ENCODE measurements at places on chromosomes 1 and 21. TPM values are rescaled to one million over a fixed set of nuclear protein-coding genes. Genes with fewer than 3 reads are reported as not detected.

MYCL gene
- polyA plus RNA-seq = 1.5 TPM

DNA sequence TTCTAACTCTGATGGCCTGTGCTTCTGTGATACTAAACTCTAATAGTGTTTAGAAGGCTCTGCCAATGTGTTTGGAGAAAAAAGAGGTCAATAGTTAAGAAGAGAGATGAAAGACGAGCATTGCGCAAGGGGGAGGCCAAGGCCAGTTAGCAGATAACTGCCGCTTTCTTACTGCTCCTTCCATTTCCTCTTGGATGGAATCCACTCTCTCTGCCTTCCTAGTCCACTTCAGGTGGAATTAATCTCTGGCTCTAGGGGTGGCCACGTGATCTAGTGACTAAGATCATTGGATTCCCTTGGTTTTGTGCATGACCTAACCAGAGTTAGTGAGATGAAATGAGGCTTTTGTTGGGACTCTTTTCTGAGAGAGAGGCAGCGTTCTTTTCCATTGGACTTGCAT lies 148.3 kb downstream of the ACTL8 start:
- no peak for DNase-seq
- H3K27me3 ChIP-seq = no peaks in the 10 kb centered on the region
- no peak overlapping the region for H3K4me3 ChIP-seq
- no peaks in the 10 kb centered on the region for H3K36me3 ChIP-seq

GRCh38 chr21:41953249-41953830 lies 478 bp downstream of the C2CD2 start:
- H3K27ac ChIP-seq = peak overlapping the region; percentile 64
- DNase-seq = no peak
- no peaks in the 10 kb centered on the region for H3K27me3 ChIP-seq
- peak overlapping the region; percentile 74 for H3K4me3 ChIP-seq
- H3K4me1 ChIP-seq = peaks cover 36% of the 10 kb centered on the region

GRCh38 chr1:225995919-225996864 lies 3.0 kb downstream of the SDE2 start:
- H3K36me3 ChIP-seq = peaks cover 7% of the 10 kb centered on the region
- peaks cover 33% of the 10 kb centered on the region for H3K4me1 ChIP-seq
- no peak for DNase-seq
- peak overlapping the region; percentile 51 for H3K27ac ChIP-seq
- H3K27me3 ChIP-seq = no peaks in the 10 kb centered on the region

DNA sequence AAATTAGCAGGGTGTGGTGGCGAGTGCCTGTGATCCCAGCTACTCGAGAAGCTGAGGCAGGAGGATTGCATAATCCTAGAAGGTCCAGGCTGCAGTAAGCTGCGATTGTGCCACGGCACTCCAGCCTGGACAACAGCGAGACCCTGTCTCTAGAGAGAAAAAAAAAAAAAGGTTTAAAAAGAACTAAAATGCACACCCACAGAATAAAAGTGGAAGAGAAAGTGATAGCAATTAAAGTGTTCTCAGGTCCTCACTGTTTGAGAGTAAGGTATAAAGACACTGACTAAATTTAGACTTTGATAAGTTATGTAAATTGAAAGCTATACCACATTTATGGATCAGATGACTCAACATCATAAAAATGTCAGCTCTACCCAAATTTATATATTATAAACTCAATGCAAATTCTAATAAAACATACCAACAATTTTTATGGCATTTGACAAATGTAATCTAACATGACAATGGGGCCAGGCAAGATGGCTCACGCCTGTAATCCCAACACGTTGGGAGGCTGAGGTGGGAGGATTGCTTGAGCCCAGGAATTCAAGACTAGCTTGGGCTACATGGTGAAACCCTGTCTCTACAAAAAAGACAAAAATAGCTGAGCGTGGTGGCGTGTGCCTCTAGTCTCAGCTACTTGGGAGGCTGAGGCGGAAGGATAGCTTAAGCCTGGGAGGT lies 11.8 kb downstream of the ZBTB17 start:
- H3K27me3 ChIP-seq = no peaks in the 10 kb centered on the region
- DNase-seq = no peak
- H3K36me3 ChIP-seq = peaks cover 5% of the 10 kb centered on the region
- peaks cover 16% of the 10 kb centered on the region for H3K4me1 ChIP-seq

GATAD2B gene
- polyA plus RNA-seq = 8.5 TPM

GRCh38 chr1:177571076-177571475 lies 398.8 kb downstream of the SEC16B start:
- H3K4me1 ChIP-seq = no peaks in the 10 kb centered on the region
- no peaks in the 10 kb centered on the region for H3K36me3 ChIP-seq
- DNase-seq = no peak
- no peaks in the 10 kb centered on the region for H3K27me3 ChIP-seq
- H3K4me3 ChIP-seq = no peak overlapping the region
- no peak overlapping the region for H3K27ac ChIP-seq

GRCh38 chr21:46661211-46661625 lies 25.7 kb downstream of the PRMT2 start:
- H3K4me1 ChIP-seq = no peaks in the 10 kb centered on the region
- no peak overlapping the region for H3K4me3 ChIP-seq
- H3K27ac ChIP-seq = no peak overlapping the region
- peak; percentile 32 for DNase-seq

DNA sequence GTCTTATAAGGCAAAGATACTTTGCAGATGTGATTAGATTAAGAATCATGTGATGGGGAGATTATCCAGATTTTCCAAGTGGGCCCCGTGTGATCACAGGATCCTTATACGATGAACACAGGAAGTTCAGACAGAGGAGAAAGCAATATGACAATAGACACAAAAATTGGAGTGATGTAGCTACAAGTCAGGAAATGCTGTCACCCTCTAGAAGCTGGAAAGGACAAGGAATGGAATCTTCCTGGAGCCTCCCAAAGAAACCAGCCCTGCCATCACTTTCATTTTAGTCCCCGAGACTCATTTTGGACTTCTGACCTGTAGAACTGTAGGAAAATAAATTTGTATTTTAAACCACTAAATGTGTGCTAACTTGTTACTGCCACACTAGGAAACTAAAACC lies 61.9 kb upstream of the C1orf21 start:
- no peak overlapping the region for H3K4me3 ChIP-seq
- H3K27me3 ChIP-seq = no peaks in the 10 kb centered on the region
- DNase-seq = no peak
- no peaks in the 10 kb centered on the region for H3K36me3 ChIP-seq

DNA sequence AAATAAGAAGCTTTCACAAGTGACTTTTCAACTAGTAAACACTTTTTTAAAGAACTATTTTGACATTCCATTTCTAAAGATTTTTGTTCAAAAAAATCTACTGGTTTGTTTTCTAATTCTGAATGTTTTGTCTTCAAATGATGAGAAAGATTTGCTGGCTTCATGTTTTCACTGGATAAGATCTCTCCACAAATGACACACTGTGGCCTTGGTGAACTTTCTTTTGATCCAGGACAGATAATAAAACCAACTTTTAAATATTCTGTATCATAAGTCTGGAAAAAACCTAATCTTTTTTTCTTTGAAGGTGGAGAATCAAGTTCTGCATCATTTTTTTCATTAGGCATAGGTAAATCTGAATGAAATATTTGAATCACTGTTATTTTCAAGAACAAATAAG lies 3.4 kb upstream of the TMEM35B start:
- H3K4me1 ChIP-seq = peaks cover 15% of the 10 kb centered on the region
- H3K27me3 ChIP-seq = no peaks in the 10 kb centered on the region
- no peak overlapping the region for H3K27ac ChIP-seq

- H3K4me1 ChIP-seq = peaks cover 10% of the 10 kb centered on the region
- peak; percentile 49 for DNase-seq
- no peak overlapping the region for H3K27ac ChIP-seq
- no peaks in the 10 kb centered on the region for H3K27me3 ChIP-seq
- H3K36me3 ChIP-seq = no peaks in the 10 kb centered on the region
Observed at GRCh38 chr1:232952514-232953499, 2.4 kb downstream of the NTPCR start.

THEM5 gene
- polyA plus RNA-seq = not detected

LCE3E gene
- not detected for polyA plus RNA-seq

DNA sequence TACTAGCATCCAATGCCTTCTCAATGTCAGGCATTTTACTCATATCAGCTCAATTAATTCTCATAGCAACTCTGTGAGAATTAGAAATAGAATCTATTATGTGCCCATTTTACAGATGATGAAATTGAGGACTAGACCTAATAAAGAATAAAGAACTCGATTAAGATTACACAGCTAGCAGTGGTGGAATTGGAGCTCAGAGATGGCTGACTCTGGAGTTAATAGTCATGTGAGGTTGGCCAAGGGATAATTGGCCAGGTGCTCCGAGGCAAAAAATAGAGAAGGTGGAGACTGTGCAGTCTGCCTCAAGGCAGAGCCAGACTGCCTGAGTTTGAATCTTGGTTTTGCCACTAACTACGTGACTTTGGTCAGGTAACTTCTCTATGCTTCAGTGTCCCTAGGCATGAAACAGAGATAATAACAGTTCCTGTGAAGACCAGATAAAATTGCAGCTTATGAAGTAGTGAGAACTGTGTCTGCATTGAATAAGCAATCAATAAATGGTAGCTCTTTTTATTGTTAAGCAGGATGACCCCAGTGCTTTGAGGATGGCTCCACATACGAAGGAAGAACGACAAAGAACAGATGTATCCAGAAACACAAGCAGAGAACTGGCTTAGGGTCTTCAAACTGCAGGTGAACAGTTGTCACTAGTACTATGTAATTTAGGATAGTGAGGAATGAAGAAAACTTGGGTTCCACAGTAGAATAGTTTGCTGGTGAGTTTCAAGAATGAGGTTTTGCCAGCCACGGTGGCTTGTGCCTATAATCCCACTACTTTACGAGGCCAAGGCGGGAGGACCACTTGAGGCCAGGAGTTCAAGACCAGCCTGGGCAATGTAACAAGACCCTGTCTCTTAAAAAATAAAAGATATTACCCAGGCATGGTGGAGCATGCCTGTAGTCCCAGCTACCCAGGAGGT lies 6.9 kb upstream of the CCSAP start:
- DNase-seq = no peak
- peaks cover 2% of the 10 kb centered on the region for H3K27me3 ChIP-seq
- no peak overlapping the region for H3K4me3 ChIP-seq
- no peaks in the 10 kb centered on the region for H3K4me1 ChIP-seq
- no peak overlapping the region for H3K27ac ChIP-seq
- H3K36me3 ChIP-seq = no peaks in the 10 kb centered on the region

DNA sequence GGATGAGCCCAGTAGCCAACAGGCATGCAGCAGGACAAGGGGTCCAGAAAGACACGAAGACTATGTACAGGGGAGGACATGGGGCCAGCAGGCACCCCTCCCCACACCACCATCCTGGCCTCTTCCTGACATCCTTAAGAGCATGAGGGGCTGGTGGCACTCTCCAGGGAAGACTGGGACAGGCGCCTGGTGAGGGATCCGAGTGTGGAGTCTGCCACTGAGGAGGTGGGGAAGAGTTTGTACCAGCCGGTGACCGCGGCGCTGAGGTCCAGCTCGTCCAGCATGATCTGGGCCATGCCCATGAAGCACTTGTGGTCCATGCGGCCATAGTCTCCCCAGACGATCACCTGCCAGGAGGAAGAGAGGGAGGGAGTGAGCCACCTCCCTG lies 39.1 kb downstream of the RIMS3 start:
- no peak overlapping the region for H3K27ac ChIP-seq
- H3K4me1 ChIP-seq = no peaks in the 10 kb centered on the region
- H3K27me3 ChIP-seq = peaks cover 18% of the 10 kb centered on the region
- H3K36me3 ChIP-seq = no peaks in the 10 kb centered on the region
- DNase-seq = no peak

CAMK1G gene
- polyA plus RNA-seq = not detected

DNA sequence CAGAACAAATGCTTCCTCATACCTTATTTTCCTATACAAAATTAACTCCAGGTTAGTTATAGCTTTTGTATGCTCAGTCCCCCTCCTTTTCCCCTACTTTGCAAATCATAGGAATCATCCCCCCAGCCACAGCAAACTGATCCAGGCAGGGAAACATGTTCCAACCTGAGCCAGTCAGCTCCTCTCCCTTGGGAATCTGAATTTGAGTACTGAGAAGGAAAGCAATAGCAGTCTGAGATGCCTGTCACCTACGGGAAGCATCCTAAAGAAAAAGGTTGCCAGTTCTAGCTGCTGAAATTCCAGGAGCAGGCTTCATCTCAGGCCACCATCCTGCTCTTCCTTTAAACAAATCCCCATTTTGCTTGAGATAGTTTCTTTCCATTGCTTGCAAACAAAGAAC lies 6.9 kb downstream of the ADSS2 start:
- H3K36me3 ChIP-seq = no peaks in the 10 kb centered on the region
- H3K4me3 ChIP-seq = no peak overlapping the region
- no peaks in the 10 kb centered on the region for H3K27me3 ChIP-seq
- H3K4me1 ChIP-seq = peaks cover 54% of the 10 kb centered on the region

DNA sequence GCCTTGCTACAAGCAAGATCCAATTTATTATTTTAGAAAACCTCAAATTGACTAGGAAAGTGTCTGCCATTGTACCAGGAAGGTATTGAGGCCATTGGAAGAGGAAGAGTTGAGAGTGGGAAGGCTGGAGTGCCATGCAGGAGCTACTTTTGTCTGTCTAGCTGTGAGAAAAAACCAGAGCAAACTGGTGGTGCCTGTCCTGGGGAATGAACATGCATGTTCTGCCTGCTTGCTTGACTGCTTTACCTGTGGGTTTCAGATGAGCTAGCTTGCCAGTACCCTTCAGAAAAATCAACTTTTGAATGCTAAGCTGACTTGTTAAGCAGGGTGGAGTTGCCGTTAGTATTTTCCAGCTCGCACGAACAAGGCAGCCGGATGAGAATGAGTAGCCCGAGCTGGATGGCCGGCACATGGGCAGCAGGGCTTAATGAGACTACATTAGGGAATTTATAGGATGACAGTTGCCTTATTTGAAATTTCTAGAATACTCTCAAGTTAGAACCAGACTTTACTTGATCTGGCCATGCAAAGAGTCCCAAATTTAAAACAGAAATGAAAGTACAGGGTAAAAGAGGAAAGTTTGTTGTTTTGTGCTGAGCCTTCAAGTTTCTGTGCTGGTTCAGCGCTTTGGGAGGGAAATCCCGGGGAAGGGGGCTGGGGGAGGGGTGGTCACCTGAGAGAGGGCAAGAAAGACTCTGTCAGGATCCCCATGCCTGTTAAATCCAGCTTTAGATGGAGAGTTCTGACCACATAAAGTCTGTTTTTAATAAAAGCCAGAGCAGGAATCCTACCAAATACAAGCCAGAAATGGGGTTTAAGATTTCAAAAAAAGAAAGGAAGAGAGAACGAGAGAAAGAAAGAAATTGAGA lies 29.6 kb upstream of the C1orf105 start:
- no peak overlapping the region for H3K4me3 ChIP-seq
- no peaks in the 10 kb centered on the region for H3K27me3 ChIP-seq
- H3K36me3 ChIP-seq = no peaks in the 10 kb centered on the region
- H3K27ac ChIP-seq = no peak overlapping the region

DNA sequence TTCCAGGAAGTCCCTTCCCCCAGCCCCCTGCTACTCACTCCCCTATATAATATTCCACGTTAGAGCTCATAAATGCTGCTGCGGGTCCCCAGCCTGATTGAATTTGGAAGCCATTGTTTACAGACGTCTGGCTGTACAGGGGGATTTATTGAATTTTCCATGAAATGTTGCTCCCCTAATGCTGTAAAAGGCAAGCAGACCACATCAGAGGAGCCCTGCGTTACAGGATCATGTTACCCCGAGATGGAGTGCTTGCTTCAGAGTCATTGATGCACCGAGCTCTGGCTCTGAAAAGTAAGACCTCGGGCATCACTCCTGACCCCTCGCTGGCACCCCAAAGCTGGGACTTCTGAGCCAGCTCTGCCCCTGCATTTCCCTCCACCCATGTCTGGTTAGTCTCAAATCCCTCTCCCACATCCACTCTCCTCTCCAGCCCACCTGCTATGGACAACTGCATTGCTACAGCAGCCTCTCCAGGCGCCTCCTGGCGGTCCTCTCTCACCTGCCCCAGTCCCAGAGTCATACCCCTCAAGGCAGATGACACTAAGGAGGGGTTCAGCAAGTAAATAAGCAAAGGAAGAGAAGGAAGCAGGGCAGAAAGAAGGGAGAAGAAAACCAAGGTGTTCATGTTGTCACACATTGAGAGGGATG lies 127.8 kb downstream of the TMEM53 start:
- peaks cover 12% of the 10 kb centered on the region for H3K27me3 ChIP-seq
- no peak overlapping the region for H3K27ac ChIP-seq
- no peak for DNase-seq
- no peak overlapping the region for H3K4me3 ChIP-seq
- H3K4me1 ChIP-seq = no peaks in the 10 kb centered on the region
